ENCODE measurements at places on chromosomes 16 and 17.

DNA sequence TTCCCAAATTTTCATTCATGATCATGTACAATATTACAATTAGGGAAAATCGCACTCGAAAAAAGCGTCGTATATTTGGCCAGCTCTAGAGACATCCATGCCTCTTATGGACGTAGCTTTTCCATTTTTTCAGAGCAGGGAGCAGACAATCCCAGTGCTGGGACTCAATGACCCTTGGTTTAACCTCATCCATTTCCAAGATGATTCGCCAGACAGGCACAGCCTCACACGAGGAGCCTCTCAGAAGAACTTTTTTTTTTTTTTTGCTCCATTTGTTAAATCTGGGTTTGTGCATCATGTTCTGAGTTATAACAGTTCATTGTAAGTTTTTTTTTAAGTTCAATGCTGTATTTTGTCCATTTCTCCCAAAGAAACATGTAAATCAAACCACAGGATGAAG, 92.1 kb downstream of the ZDHHC7 start:
- DNase-seq, result no peak

- no peak for DNase-seq
Measured at GRCh38 chr16:85568519-85568918, 44.6 kb upstream of the GSE1 start.

GRCh38 chr16:72189865-72190371, 18.0 kb upstream of the PMFBP1 start:
- no peak for DNase-seq

DNA sequence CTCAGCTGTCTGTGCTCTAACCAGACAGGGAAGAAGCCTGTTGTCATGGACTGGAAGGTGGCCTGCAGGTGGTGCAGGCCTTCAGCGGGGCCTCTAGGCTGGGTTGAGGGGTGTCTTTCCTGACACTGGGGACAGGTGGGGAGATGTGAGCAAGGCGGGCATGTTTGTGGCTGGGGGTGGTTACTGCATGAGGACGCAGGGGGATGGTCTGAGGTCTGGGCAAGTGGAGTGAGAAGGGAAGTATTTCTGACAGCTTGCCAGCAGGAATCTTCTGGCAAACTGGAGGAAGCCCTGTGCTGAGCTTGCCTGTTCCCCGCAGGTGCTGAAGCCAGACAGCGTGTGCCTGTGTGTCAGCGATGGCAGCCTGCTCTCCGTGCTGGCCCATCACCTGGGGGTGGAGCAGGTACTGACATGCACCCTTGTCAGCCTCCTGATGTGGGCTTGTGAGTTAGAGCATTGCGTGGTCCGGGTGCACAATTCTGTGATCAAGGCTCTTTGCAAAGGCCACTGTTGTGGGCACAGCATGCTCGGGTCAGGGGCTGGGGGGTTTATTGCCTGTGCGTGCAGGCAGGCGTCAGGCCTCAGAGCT, 36.2 kb downstream of the PRMT7 start:
- DNase-seq, result no peak

DNA sequence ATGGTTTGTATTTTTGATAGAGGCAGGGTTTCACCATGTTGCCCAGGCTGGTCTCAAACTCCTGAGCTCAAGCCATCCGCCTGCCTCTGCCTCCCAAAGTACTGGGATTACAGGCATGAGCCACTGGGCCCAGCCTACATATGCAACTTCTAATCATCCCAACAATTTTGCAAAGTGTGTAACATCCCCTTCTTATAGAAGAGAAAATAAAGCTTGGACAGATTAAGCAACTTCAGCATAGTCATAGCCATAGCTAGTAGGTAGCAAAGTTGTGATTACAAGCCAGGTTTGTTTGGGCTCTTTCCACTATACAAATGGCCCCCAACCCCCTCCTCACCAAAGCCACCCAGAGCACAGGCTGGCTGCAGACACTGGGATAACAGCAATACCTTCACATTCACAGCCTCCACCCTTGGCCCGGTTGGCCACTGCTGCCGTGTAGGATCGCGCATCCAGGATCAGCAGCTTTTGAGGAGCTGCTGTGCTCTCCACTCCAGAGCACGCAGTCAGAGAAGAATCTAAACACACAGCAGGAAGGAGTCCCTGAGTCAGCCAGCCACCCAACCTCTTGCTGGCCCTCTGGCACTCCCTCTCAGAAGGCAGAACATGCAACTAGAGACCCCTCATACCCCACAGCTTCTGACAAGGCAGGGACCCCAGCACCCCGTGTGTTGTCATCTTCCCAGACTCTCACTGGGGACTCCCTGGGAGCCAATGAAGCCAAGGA, 7.9 kb downstream of the MTMR4 start:
- no peak for DNase-seq

- no peak for DNase-seq
Measured at GRCh38 chr17:35799942-35800341, 4.5 kb upstream of the MMP28 start.

DNA sequence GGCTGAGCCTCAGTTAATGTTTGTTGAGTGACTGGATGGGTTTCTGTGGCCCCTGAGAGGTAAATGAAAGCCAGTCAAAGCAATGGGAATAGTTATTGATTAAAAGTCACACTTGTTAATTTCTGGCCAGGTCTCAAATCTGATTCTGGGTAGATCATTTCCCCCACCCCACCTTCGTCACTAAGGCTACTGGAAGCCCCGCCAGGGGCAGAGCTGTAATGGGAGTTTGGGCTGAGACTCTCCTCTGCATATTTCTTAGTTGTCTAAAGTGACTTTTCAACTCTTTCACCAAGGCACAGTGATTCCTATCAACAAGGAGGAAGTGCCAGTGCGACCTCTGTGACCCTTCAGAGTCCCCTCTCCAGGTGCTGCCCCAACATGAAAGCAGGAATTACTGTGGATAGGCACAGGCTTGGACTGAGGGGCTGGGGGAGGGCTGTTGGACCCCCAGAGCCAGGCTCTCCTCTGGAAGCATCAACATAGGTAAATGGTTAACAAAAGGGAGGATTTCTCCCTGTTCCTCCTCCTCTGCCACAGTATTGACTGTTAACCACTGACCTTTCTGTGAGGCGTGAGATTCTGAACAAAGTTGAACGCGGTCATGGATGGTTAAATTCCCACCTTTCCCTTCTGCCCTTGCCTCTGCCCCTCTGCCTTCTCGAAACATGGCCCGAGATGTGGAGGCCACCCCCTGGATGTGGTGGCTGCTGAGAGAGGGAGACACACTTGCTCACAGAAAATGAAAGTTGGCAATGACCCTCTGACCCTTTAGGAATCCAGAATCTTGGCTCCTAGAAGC, 20.8 kb upstream of the TBX2 start:
- no peak for DNase-seq

GRCh38 chr17:50499721-50500120, 8.5 kb upstream of the MYCBPAP start:
- no peak for DNase-seq

DNA sequence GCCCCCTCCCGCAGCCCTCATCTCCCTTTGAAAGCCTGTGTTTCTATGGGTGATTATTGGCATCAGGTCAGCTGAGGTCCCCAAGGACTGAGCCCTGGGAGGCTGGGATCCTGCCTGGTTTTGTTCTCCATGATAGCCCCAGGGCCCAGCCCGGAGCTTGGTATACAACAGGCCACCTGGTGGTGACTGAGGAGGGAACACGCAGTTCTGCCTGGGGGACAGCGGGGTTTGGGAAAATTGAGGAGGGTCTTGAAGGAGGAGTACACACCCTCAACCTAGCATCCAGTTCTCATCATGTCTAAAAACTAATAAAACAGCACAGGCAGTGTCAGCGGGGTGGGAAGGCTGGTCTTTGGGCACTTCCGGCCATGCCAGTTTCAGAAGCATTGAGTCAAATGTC, 335.1 kb downstream of the CPPED1 start:
- DNase-seq, result no peak

DNA sequence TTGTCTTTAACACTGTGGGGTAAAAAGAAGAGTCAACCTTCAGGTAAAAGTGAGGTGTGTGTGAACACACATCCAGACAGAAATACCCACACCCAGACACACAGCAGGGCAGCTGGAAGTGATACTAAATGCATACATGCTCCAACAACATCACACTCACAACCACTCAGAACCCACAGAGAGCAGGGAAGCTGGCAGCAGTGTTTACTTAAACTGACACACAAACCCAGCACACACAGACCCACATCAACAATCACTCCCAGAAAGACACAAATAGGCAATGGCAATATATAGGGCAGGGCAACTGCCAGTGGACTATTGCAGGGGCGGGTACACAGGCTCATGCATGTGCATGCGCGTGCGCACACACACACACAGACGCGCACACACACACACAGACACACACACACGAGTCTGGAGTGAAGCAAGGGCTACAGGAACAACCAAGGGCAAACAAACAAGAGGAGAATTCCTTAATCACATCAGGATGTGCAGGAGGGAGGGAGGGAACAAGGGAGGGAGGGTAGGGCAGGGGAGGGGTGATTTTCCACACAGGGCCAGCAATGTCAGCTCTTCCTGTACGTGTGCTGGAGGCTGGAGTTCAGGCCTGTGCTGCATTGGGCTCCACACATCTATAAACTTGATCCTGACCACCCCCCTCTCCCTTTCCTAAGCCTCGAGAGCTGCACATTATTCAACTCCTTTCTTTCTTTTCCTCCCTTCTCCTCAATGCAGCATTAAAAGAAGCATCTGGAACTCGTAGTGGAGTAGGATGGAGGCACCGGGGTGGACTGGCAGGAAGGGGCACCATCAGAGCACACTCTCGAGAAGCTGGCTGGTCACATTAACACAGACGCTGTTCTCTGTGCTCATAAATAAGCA, 30.1 kb downstream of the HIC1 start:
- no peak for DNase-seq

- DNase-seq, result no peak
Measured at GRCh38 chr17:18025945-18026776, 12.8 kb downstream of the ATPAF2 start.

DNA sequence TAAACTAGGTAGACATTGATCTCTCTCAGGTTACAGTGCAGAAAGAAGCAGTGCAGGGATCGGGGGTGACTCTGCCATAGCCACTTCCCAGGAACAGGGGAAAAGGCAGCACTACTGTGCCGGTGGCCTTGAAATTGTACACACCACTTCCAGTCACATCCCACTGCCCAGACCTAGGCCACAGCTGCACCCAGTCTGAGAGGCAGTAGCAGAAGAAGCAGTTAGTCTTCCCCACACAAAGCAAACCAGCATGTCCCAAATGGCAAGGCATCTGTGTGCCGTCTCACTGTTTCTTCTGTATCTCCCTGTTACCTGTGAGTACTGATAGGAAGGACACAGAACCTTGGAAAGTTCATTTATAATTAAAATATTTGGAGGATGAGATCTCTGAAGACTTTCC, 47.0 kb downstream of the TMC6 start:
- no peak for DNase-seq

GRCh38 chr16:83113317-83113716, 486.5 kb downstream of the CDH13 start:
- no peak for DNase-seq

GRCh38 chr16:63287401-63287800, 1251.2 kb upstream of the CDH8 start:
- no peak for DNase-seq

GRCh38 chr16:67992661-67993206, 6.5 kb downstream of the DPEP2 start:
- DNase-seq, result no peak

DNA sequence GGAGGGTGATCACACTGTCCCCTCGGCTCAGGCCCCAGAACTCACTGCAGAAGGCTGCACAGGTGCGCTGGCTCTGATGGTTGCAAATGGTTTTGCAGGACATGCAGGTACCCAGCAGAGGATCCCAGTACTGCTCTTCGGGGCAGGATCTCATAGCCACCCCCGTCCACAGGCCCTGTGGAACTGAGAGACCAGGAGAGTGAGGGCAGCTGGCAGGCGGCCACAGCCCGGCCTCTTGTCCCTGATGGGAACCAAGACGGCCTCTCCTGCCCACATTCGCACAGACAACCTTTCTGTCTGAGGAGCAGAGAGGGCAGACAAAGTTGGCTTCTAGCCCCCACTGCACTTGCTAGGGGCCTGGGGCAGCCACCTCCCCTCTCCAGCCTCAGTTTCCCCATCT, 19.5 kb downstream of the TNFRSF13B start:
- no peak for DNase-seq

DNA sequence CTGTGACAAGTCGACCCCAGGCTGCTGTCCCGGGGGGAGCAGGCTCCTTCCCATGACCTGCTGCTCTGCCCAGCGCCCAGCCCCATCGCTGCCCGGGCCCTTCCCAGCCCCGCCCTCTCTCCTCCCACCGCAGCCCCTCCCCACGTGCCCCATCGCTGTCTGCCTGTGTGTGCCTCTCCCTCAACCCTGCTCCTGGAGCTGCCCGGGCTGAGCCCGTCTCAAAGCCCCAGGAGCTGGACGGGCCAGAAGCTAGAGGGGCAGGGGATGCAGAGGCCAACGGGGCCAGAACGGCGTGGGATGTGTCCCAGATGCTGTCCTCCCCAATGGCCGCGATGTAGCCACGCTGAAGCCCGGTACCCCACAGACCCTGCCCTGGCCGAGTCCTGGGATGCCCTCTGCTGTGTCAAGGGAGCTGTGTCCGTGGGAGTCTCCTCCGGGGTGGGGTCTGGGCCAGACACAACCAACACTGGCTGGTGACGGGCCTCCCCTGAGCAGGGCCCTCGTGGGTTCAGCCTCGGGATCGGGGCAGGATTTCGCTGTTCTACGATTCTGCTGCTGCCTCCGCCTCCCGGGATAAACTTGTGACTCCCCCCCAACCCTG, 118.2 kb upstream of the ZNF750 start:
- DNase-seq, result no peak

DNA sequence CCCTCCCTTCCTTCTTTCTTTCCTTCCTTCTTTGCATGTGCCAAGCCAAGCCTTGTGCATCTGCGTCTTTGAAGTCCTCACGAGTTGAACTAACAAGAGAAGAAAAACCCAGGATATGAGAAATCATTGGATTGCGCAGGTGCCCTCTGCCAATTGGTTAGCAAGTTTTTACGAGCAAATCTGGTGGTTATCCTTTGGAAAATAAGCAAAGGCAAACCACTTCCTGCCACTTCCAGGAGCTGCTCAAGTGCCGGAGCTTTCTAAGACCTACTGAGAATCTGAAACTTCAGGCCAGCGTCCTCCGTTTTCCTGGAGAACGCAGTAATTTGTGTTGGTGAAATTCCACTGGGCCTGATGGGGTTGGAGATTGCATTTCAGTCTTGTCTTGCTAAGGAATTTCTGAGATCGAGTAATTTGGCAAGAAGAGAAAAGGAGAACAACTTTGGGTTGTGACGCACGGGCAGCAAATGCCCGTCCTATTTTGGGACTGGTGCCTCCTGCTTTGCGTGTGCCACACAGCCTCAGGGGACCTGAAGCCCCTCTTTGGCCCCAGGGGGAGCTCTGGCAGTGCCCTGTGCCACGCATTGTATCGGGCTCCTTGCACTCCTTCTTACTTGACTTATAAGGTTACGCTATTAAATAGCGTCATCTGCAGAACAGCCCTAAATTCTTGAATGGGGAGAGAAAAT, 56.4 kb downstream of the CMIP start:
- no peak for DNase-seq

DNA sequence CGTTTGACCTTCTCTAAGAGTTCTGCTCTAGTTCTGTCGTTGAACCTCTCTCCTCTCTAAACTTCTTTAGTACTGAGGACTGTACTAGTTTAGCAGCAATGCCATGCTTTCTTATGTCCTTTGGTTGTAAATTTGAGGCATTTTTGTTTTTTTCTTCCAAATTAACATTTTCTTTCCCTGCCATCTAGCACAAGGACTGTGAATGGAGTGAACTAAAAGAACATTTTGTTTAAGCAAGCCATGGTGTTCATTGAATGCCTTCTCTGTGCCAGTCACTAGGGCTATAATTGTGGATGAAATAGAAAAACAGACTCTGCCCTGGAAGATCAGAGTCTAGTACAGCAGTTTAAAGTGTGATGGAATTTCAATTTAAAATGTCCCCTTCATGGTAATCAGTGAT, 137.9 kb downstream of the FTO start:
- no peak for DNase-seq
